ENCODE measurements at places on chromosomes 2 and 18.

DNA sequence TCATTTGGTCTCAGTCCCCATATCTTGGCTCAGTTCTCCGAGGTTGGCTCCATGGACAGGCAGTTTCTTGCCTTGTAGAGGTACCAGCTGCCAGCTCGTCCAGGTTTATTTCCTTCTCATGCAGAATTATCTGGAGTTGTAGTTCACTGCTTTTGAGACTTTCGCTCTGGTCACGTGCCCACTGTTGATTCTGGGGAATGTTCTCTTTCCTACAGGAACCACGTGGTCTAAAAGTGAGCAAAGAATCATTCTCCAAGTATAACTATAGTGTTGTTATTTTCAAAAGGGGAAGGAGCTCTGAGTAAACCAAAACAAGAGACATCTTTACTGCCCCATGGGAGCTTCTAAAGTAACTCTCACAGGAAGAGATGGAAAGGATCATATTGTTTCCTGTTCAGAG lies 41.2 kb upstream of the RAB27B start:
- DNase-seq: no peak

GRCh38 chr2:50789741-50790140 lies 242.2 kb downstream of the NRXN1 start:
- no peak for DNase-seq

- no peak for DNase-seq
Measured at GRCh38 chr2:231965102-231965501, 3.6 kb downstream of the DIS3L2 start.

DNA sequence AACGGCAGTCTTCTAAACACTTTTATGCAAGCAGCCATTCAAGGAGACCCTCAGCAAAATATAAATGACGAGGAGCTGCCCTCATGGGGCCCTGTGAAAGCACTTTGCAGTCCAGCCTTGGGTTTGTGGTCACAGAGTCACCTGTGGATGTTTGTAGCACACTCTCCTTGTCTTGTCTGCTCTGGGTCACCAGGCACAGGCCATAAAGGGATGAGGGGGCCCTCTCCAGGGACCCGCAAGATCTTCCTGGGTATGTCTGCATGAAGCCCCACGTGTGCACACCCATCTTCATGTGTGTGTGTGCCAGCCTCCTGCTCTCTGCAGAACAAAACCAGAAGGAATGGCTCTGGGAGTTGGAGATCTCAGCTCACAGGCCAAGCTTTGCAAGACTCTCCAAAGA lies 36.2 kb downstream of the ATOH8 start:
- no peak for DNase-seq

- DNase-seq: no peak
Measured at GRCh38 chr18:54946149-54946581, 13.1 kb downstream of the CCDC68 start.

DNA sequence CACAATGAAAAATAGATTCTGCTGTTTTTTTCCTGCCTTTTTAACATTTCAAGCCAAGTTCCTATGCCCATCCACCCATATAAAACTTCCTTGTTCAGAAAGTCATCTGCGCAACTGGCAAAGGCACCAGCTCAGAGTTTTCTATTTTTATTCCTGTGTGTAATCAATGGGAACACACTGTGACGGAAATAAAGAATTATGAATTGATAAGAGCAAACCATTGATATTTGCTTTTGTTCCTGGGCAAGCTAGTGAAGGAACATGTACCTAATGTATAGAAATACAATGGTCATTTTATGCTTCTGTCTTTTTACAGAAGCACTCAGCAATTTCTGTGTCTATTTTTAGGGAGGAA lies 30.8 kb upstream of the AAK1 start:
- DNase-seq: no peak

GRCh38 chr2:196170606-196171247 lies 651 bp downstream of the STK17B start:
- peak; percentile 68 for DNase-seq

- peak; percentile 67 for DNase-seq
Measured at GRCh38 chr2:202529389-202529788, 105.4 kb upstream of the FAM117B start.

- peak; percentile 79 for DNase-seq
Measured at GRCh38 chr2:109648041-109648527, 33.9 kb downstream of the SOWAHC start.

DNA sequence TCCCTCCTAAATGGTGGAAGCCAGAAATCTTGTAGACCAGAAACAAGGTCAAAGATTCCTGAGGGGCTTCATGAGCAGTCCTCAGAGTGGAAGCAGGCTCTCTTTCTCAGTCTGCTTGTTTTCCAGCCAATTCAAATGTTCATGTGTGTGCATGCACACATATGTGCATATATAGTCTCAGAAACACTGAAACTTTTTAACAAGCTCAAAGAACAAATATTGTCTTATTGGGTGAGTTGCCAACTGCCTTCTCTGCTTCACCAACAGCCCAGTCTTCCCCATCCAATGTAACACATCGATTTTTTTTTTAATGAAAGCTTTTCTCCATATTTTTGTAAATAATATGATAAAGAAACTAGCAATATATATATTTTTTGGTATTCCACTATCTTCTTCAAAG lies 3.7 kb downstream of the CACNB4 start:
- DNase-seq: no peak

DNA sequence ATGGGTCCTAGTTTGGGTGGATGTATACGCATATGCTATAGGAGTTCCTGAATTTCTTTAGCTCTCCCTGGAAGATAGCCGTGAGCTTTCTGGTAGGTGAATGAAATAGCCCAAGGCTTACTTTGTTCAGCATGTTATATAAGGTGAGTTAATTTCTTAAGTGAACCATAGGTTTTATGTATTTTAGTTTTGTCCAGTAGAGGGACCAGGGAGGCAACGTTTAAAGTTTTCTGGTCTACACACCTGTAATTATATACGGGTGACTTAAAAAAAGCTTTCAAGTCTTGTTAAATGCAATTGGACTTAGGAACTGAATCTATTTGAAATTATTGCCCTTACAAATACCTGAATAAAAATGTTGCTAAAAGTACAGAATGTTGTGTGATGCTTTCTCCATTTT lies 402.5 kb upstream of the DDX18 start:
- DNase-seq: no peak

GRCh38 chr2:10002681-10003080 lies 40.7 kb upstream of the KLF11 start:
- DNase-seq: no peak

DNA sequence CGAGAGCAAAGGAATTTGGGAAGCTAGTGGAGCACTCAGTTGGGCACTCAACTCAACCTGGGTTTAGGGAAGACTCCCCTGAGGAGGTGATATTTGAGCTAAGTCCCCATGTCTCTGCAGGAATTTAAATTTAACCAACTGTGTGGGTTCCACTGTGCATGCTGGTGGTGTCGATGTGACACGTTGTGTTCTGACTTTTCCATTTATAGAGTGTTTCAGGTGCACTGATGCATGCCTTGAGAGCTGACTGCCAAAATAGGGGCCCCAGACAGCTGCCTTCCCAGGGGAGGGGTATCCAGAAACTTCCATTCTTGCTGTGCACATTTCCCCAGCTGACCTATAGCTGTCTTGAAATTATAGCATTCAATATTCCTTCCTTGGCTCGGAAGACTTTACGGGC lies 63.7 kb upstream of the BCL2L11 start:
- DNase-seq: no peak

- DNase-seq: peak; percentile 77
Measured at GRCh38 chr2:213251618-213252017, 32.6 kb upstream of the SPAG16 start.

All from AG10803 (cell line).